Activated CD4-positive, alpha-beta T cell treated with anti-CD3 and anti-CD28 coated beads, Interleukin-2, amount 50 U/mL, for 16 hours (primary cell): ENCODE measurements at places on chromosomes 7 and 10.

- DNase-seq: peak; percentile 42
Measured at GRCh38 chr7:76260171-76260703, 42.2 kb upstream of the HSPB1 start.

GRCh38 chr7:29866490-29866930, 60.2 kb downstream of the WIPF3 start:
- no peak for DNase-seq

- DNase-seq: peak; percentile 8
Measured at GRCh38 chr10:123009105-123009820, 457 bp downstream of the ACADSB start.

GRCh38 chr7:3092468-3092867, 48.8 kb upstream of the CARD11 start:
- peak; percentile 83 for DNase-seq

GRCh38 chr7:158235862-158236261, 351.8 kb downstream of the PTPRN2 start:
- no peak for DNase-seq

DNA sequence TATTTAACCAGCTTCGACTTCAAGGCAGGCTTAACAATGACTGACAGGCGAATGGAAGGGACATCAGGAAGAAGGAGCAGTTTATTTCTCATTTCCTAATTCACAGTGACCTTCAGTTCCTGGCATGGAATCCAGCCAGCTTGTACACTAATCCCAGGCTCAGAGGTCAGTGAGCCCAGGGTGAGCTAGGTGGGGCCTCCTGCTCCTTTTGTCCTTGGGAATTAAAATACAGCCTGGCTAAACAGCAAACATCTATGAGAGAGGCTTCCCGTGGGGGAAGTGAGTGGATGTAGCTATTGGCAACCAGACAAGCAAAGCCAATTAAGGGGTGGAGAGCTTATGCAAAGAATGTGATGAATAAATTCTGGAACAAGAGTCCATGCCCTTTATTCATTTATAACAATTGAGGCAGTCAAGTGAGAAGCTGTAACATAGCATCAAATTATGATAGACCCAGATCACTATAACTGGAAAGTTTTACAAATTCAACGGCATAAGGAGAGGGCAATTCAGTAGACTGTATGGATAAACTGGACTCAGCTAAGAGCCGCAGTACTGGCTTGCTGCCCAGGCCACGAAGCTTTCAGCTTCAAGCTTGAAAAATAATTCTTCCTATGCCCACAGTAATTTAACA, 57.1 kb downstream of the STK17A start:
- DNase-seq: no peak

DNA sequence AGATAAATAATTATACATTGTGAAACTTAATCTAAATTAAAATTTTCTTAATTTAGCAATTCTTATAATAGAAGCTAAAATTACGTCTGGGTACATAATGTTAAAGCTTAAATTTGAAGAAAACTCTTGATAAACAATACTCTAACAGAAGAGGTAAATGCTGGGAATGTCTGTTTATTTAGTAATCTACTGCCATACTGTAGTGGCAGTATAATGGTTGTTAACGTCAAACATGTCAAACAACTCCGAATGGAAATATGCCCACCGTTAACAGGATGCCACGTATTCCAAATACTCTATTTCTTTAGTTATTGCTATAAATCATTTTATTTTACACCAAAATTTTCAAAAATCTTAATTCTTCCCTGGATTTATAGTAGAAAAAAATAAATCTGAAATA, 40.0 kb upstream of the PTPN12 start:
- DNase-seq: no peak

DNA sequence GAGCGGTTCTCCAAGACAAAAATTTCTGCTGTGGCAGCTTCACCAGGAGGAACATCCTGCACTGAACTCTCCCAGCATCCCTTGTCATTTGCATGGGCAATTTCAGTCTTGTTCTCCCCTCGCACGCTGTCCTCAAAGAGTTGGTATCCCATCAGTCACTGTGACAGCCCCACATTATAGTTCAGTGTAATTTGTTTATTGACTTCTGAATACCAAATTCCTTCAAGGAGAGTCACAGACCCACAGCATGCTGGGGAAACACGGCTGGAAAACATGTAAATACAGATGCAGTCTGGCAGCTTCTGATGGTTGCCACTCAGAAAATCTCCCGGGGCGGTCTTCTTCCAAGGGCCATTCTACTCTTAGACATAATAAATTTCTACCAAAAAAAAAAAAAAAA, 151.0 kb upstream of the NEBL start:
- DNase-seq: no peak

- no peak for DNase-seq
Measured at GRCh38 chr7:7321681-7322080, 139.3 kb downstream of the C1GALT1 start.

- no peak for DNase-seq
Measured at GRCh38 chr7:128928882-128929788, 8.6 kb upstream of the IRF5 start.

- no peak for DNase-seq
Measured at GRCh38 chr10:122050311-122050710, 61.3 kb downstream of the TACC2 start.

DNA sequence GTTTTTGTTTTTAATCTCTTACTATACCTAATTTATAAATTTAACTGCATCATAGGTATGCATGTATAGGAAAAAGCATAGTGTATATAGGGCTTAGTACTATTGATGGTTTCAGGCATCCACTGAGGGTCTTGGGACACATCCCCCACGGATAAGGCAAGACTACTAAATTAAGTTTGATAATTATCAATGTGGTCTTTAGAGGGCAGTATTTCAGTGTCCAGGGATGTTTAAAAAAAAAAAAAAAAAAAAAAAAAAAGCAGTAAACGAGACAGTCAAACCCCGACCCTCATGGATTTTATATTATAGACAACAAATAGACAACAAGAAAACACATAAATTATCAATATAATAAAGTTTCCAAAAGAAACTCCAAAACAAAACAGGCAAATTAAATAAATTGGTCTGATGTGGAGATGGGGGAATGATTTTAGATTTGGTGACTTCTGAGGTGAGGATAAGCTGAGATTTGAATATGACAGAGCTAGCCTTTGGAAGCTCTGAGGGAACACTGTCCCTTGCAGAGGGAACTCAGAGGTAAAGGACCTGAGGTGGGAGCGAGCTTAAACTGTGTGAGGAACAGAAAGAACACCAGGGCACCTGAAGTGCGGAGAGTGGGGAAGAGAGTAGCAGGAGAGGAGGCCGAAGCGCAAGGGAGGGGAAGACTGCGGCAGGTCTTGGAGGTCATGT, 14.8 kb downstream of the ACSM6 start:
- no peak for DNase-seq

DNA sequence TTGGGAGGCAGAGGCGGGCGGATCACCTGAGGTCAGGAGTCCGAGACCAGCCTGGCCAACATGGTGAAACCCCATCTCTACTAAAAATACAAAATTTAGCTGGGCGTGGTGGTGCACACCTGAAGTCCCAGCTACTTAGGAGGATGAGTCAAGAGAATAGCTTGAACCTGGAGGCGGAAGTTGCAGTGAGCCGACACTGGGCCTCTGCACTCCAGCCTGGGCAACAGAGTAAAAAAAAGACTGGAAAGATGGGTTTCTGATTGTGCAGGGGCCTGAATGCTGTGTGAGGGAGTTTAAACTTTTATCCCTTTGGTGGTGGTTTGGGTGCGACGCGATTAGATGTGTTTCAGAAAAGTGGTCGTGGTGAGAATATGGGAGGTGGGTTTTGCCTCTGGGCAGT, 1.8 kb downstream of the CHST12 start:
- DNase-seq: no peak

DNA sequence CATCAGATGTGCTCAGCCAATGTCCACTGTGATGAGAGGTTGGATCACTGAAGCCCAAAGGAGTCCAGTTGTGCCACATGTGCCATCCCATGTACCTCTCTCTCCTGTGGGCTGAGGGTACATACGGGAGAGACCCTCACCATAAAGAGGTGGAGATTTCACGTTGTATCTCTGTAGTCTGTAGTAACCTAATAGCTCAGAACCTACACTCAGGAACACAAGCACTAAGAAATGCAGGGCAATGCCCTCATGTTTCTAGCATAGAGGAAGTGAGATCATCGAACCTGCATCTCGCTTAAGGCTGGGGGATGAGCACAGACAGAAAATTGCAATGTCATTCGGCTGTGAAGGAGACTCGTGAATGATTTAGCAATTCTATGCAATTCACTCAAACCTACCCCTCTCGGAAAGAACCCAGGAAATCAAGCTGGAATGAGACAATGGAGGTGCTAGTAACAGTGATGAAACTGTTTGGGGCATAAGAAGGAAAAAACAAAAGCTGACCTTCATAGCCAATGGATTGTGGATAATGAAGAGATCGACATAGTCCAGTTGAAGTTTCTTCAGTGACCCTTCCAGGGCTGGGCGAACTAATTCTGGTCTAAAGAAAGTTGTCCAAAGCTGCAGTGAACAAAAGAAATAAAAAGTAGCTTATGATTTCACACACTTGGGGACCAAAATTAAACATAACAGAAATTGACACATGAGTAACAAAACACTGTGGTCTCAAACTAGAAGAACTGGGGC, 80.3 kb upstream of the UCN3 start:
- peak; percentile 67 for DNase-seq

DNA sequence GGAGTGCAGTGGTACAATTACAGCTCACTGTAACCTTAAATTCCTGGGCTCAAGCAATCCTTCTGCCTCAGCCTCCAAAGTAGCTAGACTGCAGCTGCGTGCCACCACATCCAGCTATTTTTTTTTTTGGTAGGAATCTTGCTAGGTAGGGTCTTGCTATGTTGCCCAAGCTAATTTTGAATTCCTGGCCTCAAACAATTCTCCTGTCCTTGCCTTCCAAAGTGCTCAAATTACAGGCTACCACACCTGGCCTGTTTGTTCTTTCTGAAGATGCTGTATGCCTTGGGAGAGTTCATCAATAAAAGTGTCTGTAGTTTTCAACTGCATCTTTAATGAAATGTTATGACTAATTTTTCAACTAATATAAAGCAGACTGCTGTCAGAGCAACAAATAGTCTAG, 452 bp downstream of the SAMD9 start:
- DNase-seq: no peak
